ENCODE measurements at places on chromosomes 1 and 21.

GRCh38 chr1:246582301-246583055 lies 16.2 kb downstream of the CNST start:
- DNase-seq, result no peak

GRCh38 chr1:202968895-202969295 lies 1.8 kb upstream of the CYB5R1 start:
- DNase-seq, result peak; percentile 59

- DNase-seq, result no peak
Measured at GRCh38 chr1:181097242-181097641, 8.7 kb downstream of the IER5 start.

GRCh38 chr1:215594640-215595039 lies 27.5 kb downstream of the KCTD3 start:
- DNase-seq, result no peak

DNA sequence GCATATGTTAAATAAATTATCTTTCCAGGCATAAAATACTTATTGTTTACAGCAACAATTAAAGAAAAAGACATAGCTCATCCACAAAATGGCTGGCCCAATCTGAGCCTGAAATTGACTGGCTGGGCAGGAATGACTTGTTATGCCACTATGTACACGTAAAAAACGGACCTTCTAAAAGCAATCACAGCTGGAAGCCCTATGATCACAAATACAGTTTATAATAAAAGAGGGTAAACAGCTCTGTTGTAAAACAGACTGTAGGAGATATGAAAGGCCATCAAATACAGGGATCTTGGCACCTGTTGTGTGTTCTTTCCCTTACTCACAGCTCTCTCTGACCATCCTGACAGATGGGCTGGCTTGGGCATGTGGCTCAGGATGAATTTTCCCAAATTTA lies 70.5 kb upstream of the DMRTA2 start:
- no peak for DNase-seq

DNA sequence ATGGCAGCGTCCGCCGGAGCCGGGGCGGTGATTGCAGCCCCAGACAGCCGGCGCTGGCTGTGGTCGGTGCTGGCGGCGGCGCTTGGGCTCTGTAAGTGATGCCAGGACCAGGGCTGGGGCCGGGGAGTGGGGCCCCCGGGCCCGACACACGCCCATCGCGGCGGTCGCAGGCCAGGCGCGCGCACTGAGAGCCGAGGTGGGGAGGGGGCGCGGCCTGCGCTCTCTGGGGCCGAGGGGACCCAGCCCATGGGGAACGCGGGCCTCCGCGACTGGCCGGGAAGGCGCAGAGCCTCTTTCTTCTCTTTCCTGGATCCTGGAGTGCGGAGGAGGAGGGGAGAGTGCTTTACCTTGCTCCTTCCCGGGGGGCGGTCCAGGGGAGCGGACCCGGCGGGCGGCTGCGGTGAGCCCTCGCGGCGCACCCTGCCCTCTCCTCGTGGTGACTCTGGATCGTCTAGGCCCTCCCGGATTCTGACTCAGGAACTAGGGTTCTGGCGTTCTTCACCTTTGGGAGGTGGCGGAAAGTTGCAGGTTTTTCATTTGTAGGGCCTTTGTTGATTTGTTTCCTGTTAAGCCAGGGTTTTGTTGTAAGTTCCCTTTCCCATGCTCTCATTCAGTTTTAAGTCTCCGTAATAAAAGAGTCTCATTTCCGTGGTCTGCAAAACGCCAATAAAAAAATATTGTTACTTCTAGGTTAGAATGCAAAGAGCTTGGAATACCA lies 529 bp downstream of the MPZL1 start:
- DNase-seq, result no peak

DNA sequence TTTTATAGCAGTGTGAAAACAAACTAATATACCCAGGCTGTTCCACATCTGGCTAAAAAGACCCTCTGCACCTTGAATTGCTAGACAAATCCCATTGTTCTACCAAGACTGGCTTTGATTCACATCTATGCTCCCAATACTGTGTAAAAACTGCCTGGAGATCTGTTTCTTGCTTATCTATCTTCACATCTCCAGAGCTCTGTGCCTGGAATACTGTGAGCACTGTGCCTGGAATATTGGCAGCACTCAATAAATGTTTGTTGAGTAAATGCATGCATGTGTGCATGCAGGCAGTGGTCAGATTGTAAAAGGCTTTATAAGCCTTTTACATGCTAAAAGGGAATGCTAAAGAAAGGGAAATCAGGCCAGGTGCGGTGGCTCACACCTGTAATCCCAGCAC lies 75.5 kb upstream of the APP start:
- DNase-seq, result no peak

GRCh38 chr1:47752559-47752958 lies 244.6 kb downstream of the TRABD2B start:
- no peak for DNase-seq

Measured in NT2/D1 (cell line).